ENCODE measurements at places on chromosomes 11 and 22. TPM values are rescaled to one million over a fixed set of nuclear protein-coding genes. Genes with fewer than 3 reads are reported as not detected.

DNA sequence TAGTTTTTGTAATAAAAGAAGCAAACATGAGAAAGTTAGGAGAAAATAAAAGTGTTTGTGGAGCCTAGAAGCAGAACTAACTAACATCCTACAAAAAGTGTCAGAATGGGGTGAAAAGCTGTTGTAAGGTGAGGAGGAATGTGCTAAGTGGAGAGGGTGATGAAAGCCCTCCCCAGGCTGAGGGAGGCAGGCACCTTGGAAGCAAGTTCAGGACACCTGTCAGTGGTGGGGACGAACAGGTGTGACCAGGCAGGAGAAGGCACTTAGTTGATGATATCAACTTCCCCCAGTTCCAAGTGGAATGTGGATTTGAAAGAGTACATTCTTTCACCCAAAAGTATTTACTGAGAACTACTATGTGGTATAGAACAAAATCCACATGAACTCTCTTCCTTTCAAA is 18.7 kb upstream of the BMAL1 start:
- no peak for DNase-seq

GRCh38 chr22:27386186-27386585 is 415.4 kb downstream of the MN1 start:
- DNase-seq = no peak

DNA sequence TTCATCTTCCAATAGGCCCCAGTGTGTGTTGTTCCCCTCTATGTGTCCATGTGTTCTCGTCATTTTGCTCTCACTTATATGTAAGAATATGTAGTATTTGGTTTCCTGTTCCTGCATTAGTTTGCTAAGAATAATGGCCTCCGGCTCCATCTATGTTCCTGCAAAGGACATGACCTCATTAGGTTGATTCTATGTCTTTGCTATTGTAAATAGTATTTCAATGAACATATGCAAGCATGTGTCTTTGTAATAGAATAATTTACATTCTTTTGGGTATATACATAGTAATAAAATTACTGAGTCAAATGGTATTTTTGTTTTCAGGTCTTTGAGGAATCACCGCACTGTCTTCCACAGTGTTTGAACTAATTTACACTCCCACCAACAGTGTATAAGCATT is 202.9 kb upstream of the KIRREL3 start:
- no peak for DNase-seq

DNA sequence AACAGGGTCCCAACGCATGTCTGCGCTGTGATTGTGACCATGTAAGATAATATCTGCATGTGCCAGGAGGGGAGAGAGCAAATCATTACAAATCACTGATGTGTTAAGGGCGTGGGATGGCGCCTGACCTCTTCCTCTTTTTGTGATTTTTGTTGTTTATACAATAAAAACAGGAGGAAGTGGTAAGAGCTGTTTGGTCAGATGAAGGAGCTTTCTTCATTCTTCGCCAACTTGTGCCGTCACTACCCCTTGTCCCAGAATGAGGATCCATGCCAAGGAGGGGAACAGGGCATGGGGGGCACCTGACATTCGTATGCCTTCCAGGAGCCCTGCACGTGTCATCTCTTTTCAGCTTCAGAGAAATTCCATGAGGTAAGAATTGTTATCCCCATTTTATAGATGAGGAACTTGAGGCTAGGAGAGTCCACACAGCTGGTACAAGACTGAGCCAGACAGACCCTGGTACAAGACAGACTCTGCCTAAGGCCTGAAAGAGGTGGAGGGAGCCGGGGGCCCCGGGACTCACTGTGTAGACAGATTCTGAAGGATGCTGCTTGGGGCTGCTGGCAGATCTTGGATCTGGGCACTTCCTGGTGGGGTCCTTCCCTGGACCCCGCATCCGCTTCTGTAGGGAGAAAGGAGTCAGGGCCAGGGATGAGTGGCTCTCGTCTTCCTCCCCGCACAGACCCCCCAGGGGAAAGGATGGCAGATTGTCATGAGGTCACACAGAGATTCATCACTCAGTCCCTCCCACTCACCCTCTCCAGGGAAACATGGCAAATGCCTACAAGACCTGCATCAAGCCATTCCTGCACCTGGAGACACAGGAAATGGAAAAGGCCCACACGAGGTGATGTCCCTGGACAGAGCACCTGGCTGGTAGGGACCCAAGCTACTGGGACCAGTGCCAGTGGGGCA is 34.6 kb downstream of the NFAM1 start:
- DNase-seq = no peak

GRCh38 chr11:130464291-130464812 is 15.9 kb downstream of the ADAMTS15 start:
- no peak for DNase-seq

- no peak for DNase-seq
Observed at GRCh38 chr11:94000659-94001058, 20.5 kb upstream of the HEPHL1 start.

DNA sequence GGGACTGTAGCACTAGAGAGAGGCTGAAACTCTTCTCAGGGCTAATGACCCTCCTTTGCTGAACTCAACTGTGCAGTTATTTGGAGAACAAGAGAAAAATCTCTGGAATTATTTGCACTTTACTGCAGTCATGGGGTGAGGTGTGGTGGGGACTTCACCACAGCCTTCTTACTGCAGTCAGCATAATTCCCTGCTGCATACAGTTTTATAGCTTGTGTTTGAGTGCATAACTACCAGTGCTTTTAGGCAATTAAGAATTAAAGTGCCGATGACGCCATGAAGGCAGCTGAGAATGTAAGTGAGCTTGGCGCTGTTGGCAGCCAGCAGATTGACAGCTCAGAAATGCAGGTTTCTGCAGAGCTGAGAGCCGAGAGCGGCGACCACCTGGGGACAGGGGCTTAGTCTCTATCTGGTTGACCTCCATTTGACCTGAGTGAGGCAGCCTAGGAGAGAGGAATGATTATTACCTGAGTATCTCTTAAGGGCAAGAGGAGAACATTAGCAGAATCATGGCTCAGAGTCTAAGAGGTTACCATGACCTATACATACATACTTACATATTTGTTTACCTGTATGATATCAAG is 830.0 kb downstream of the NTM start:
- no peak for DNase-seq

DNA sequence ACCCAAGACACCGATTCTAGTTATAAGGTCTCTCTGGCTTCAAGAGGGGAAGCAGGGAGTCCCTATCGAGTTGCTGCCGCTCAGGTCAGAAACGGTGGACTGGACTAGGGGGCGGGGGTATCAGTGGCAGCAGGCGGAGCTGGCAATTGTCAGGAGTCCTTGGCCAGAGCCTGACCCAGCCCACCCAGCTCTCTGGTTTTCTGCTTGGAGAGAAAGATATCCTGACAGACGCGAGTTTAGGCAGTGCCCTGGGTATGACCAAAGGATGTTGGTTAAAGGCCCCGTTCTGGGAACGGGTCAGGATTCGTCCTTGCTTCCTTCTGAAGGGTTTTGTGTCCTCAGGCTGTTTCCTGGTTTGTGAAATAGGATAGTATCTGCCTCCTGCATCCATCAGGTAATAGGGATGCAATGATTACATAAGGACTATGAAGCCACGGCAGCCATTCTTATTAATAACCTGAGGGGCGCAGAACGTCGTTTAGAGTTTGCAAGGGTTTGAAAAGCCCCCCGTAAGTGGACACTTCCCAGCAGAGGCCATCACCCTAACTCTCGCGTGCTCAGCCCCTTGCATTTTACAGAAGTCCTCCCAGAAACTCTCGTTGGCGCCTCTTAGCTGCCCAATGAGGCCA is 700 bp upstream of the DEPDC5 start:
- peak; percentile 44 for DNase-seq

DNA sequence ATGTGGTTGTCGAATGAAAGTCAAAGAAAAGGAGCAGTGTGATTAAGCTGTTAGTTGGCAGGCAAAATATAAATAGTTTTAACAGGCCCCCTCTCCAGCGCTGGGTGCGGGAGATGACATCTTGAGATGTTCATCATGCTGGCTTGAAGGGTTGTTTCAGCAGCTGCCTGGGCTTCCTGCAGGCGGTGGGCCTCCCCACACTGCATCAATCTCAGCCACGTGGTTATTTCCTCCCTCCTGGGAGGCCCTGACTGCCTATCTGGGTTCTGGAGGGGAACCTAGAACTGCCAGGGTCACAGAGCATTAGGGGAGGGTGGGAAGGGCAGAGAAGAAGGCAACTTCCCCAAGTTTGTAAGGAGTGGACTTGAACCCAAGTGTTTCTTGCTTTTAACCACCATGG is 173.3 kb upstream of the SYT13 start:
- no peak for DNase-seq

DNA sequence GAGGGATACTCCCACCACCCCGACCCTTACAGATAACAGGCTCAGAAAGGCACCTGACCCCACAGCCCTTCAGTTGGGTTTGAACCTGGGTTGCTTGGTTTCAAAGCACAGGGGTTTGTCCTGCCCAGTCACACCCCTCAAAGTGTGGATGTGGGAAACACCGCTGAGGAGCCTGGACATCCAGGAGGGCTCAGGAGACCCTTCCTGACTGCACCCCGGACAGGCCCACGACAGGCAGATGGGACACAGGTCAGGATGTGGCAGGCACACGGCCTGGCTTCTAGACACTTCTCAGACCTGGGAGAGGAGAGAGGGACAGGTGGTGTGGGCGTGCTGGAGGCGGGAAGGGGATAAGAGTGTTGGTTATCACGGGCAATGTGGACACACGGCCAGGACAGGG is 932.3 kb downstream of the BRD1 start:
- no peak for DNase-seq

DNA sequence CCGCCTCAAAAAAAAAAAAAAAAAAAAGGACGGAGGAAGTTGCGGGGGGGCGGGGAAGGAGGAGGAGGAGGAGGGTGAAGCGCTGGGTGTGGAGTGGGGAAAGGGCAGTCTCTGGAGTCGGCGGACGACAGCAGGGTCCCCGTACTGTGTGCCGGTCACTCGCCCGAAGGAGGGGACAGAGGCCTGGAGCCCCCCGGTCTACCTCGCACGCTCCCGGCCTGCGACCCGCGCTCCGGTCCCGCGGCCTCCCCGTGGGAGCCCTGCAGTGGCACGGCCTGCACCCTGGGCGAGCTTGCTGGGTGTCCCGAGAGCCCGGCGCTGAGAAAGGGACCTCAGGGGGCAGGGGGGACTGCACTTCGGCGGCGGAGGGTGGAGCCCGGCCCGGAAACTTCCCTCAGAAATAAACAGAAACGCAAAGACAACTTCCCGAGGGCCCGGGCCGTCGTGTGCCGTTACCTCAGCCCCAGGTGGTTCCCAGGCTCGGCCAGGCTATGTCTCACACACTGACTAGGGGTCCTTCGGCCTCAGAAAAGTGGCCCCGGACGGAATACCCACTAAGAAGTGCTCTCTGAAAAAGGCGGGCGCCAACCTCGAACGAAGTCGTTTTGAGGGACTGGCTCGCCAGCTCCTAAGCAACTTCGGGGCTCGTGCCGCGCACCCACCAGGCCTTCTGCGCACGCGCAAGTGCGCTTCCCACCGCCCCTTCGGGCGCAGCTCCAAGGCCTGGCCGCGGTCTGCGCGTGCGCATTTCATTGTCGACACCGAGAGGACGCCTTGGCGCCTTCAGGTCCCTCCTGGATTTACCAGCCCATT is at the start of gene MAJIN:
Gene MAJIN (minus strand): TSS at position 688 of the 813 bp plus-strand sequence. CDS start 12,703 bp downstream, outside the sequence.
- peak; percentile 95 for DNase-seq

- no peak for DNase-seq
Observed at GRCh38 chr11:14184028-14184940, 174.7 kb downstream of the RRAS2 start.

GRCh38 chr11:46271875-46272815 is 5.3 kb upstream of the CREB3L1 start:
- DNase-seq = no peak

DNA sequence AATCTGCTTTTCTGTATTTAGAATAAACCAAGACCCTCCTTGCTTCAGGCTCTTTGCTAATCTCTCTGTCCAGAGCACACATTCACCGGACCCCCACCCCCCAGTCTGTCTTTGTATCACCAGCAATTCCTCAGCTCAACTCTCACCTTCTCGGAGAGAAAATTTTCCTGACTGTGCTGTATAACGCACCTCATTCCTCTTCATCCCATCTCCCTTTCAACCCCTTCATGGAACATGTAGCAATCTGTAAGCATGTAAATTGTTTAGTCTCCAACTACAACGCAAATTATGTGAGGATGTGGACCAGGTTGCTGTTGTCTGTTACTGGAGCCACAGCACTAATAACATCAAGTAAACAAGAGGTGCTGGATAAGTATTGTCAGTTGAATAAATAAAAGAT is 349.8 kb downstream of the DCDC1 start:
- DNase-seq = no peak

DNA sequence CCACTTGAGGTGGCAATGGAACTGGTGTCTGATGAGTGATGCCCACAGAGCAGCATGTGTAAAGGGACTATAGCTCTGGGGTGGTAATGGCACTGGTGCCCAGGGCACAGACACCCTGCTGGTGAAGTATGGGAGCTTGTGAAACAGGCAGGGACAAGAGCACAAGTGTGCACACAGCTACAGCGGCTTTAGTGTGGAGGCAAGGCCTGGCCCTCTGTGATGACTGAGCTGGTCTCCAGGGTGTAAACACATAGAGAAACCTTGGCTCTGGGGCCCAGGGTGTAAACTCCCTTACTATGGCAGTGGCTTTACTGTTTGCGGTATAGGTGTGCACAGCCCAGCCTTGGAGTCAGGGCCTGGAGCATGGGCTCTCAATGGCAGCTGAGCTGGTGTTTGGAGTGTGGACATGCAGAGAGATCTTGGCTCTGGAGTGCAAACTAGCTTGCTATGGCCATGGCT is 46.3 kb downstream of the BIRC2 start:
- DNase-seq = no peak

- no peak for DNase-seq
Observed at GRCh38 chr11:110318638-110319404, 22.4 kb upstream of the RDX start.

DNA sequence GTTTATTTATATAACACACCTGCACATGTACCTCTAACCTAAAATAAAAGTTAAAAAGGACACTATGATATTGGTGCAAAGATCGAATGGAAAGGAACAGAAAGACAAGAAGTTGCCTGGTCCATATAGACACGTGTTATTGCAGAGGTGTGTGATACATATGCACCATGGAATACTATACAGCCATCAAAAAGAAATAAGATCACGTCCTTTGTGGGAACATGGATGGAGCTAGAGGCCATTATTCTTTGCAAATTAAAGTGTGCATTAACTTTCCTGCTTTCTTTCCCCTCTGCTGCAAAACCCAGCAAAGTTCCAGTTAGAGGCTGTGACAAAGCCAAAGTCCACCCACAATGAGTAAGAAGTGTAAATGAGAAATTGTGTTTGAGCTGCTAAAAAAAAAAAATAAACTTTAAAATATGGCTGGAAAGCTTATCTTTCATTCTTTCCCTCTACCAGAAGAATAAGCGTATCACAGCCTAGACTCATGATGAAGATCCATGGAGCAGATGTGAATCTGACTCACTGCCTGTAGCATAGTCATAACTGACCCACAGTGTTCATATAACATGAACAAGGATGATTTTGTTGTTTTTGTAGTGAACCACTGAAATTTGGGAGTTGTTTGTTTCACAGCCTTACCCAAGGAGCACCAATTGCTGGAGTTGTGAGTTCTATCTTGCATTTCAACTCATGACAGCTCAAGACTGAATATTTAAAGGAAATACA is 9.6 kb downstream of the OR52K1 start:
- no peak for DNase-seq

- DNase-seq = no peak
Observed at GRCh38 chr11:116164843-116165242, 607.9 kb downstream of the BUD13 start.

MYEOV gene
- polyA plus RNA-seq = 0.07 TPM

FGF19 gene
- polyA plus RNA-seq = not detected

RAB30 gene
- polyA plus RNA-seq = 2.5 TPM

TST gene
- polyA plus RNA-seq = 72.5 TPM

MUC6 gene
- polyA plus RNA-seq = 0.01 TPM

ACRV1 gene
- not detected for polyA plus RNA-seq

DEFB131B gene
- polyA plus RNA-seq = not detected

KRTAP5-10 gene
- polyA plus RNA-seq = not detected
